ENCODE measurements at places on chromosomes 6 and 20.

- no peak for DNase-seq
Measured at GRCh38 chr6:127686084-127686483, 109.1 kb downstream of the C6orf58 start.

GRCh38 chr20:10093087-10093591, 58.4 kb downstream of the ANKEF1 start:
- DNase-seq: peak; percentile 20

DNA sequence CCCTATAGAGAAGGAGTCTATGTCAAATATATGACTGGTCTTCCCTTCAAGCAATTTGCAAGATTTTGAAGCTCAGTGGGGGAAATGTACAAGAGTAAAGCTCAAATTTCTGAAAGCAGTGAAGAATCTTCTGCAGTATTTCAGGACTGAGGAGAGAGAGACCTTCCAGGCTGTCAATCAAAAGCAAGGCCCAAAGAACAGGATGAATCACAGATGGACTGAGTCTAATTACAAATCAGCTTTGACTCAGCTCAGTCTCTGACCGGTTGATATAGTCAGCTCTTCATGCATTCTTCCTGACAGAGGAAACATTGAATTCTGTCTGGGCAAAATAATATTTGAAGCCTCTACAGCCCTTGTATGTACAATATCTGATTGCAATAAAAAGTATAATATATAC, 7.7 kb upstream of the HTR1B start:
- no peak for DNase-seq

- DNase-seq: no peak
Measured at GRCh38 chr20:57326667-57327455, 2.7 kb upstream of the SPO11 start.

DNA sequence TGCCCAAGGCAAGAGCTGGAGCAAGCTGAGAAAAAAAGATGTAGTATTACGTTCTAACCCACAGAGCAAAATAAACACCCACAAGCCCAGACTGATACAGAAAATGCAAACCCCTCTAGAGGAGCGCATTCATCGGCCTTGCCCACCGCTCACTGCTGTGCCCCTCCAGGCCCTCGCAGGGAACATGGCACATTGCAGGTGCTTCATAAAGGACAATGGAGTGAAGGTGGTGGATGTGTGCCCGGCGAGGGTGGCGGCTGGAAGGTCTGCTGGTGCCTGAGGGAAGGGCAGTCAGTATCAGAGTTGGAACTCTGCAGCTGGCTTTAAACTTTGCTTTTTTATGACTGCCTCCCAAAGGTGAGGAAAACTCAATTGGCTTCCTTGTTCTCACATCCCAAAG, 18.5 kb upstream of the IRF4 start:
- no peak for DNase-seq
